ENCODE measurements at places on chromosomes 6 and 20.

DNA sequence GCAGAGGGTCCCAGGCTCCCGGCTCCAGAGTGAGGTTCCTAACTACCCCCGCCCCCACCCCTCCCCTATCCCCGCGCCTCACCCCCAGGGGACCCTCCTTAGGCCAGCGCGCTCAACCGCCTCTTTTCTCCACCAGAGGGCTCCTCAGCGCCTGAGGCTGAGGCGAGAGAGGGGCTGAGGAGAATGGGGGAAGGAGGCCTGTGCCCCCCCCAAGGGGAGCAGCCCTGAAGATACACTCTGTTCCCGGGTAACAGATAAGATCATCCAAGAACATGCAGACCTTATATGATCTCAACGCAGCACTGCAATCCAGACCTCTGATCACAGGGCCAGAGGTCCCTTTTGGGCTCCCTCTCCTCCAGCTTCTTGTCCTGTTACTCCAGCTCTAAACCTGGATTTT is 43.3 kb upstream of the MRPS10 start:
- DNase-seq = peak; percentile 33

- no peak for DNase-seq
These were observed 102.7 kb downstream of the AGPAT4 start for GRCh38 chr6:161171207-161171606.

DNA sequence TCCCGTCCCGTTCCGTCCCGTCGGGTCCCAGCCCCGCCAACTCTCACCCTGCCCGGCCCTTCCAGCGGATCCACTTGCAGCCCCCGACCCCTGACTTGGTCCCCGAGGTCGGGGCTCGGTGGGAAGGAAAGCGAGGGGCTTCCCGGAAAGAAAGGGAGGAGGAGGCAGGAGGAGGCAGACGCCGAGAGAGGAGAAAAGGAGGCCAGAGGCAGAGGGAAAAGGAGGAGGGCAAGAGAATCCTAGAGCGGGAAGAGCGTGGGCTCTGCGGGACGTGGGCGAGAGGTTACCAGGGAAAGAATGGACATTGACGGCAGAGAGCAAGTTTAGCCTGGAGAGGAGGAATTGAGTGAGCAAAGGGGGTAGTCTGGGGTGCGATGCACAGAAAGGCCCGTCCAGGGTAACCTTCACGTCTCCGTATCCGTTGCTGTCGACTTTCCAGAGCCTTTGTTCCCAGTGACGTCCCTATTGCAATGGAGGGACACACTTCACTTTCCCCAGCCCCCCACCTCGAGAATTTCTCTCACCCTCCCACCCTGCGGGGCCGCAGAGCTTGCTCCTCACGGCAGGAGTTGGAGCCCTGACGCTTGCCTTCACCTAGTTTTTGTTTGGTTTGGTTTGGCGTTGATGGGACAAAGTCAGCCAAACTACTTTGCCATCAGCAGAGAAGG is 477 bp upstream of the MOXD1 start:
- no peak for DNase-seq

DNA sequence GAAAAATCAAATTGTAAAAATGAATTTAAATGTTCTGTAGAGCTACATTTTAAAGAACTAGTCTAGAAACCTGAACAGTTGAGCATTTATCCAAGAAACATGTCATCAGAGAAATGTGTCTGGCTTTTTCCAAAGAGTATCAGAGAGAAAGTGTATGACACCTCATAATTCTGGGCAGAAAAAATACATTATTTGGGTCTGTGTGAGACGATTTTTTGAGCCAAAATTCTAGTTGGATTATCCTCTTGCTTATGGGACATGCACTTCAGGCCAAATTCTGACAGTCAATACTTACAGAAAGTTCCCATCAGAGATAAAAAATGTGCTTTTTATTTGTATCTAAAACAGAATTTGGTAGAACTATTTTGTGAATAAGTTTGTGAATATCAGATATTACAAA is 1242.7 kb downstream of the EPHA7 start:
- no peak for DNase-seq

DNA sequence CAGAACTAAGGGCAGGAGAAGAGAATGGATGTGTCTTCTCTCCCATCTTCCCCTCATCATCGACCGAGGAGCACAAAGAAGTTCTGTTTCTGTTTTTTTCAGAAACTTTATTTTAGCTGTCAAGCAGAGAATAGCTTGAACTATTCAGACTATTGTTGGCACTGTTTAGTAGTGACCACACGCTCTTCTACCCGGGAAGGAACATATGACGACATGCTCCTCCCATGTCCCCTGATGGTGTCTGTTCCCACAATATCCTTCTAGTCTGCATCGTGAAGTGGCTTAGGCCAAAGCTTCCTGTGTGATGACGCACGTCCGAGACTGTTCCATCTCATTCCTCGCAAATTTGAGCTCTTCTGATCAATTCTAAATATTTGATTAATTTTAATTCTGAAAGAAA is 27.2 kb upstream of the KIF25 start:
- no peak for DNase-seq

DNA sequence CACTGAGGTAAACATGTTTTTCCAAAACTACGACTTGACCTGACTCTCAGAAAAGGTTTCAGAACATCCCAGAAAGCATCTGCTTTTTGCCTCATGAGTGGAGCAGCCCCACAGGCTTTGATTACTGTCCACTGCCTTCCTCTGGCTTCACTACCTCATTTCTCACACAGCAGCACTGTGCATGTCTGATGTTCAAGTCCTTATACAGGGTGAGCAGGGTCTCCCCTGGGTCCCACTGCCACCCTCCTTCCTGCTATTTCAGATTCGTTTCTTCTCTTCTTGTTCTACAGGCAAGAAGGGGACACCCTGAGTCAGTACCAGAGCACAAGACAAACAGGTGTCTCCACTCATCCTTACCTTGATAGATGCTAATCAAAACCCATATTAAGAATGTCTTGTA is 64.7 kb upstream of the NFATC2 start:
- peak; percentile 18 for DNase-seq

DNA sequence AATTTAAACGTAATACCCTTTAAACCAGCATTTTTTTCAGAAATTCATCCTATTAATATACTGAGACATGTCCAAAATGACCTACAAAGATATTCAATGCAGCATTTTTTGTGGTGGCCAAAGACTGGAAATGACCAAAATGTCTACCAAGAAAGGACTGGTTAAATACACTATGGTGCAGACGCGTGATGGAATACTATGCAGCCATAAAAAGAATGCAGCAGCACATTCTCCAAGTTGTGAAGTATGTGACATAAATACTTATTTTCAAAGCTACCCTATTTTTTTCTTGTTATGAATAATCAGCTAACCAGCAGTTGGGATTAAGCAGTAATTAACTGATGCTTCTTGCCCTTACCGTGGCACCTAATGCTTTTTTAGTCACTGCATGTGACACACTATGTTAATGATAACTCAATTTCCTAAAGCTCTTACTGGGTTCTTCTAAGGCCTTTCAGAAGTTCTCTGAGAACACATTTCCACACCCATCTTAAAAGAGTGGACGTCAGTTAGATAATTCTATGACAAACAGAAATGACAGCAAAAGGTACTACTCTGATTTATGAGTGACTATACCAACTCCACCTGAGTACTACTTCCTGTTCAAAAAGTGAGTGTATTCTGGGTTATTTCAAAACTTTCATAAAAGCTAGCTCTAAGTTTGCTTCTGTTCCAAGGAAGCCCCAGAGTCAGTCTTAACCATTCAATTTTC is 24.9 kb downstream of the TTI1 start:
- DNase-seq = peak; percentile 34

DNA sequence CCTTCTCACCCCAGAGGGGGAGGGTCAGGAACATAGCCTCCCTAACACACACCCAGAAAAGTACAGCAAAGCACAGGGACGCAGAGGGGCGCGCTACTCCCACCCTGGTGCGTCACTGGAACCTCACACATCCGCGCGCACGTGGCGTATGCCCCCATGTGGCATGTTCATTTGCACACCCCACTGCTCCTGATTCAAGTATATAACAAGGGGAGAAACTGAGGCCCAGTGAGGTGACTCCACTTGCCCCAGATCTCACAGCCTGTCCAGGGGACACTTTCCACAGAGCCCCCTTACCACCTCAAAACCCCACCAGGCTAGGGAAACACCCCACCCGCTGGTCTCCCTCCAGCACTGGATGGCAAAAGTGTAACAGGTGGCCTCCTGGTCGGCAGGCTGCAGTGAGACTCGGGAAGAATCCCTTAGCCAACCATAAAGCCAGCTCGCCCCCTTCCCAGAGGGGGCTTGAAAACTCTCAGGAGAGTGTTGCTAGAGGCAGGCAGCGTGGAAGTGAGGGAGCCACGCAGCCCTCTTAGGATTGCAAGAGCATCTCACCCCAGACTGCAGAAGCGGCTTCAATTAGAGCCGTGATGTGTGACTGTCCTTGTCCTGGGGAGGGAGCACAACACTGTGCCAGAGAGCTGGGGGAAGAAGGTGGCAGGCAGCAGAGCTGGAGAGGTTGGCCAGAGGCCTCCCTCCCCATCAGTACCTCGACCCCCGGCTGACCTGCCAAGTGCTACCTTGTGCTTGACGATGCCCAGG is at the start of gene GRM4:
TSS of gene GRM4 (minus strand) at position 67 of the 762 bp plus-strand sequence. CDS start 12,591 bp downstream, outside the sequence.
- no peak for DNase-seq

- no peak for DNase-seq
These were observed 305.5 kb downstream of the QKI start for GRCh38 chr6:163720005-163720404.

DNA sequence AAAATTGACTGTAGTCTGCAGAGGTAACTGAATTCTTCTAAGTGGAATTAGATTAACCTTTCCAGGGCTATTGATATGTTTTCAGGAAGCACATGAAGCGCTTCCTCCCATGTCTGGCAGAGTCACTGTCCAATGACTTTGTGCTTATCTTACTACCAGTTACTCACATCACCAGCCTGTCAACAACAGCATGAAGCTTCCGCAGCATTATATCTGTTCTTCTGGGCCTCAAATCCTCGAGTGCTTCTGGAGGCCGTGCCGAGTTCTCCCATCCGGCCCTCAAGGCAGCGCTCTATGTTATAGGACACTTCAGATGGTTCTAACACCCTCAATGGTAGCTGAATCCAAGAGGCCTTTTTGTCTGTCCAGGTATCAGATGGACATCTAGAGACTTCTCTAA is 33.2 kb downstream of the PSMG4 start:
- DNase-seq = no peak

DNA sequence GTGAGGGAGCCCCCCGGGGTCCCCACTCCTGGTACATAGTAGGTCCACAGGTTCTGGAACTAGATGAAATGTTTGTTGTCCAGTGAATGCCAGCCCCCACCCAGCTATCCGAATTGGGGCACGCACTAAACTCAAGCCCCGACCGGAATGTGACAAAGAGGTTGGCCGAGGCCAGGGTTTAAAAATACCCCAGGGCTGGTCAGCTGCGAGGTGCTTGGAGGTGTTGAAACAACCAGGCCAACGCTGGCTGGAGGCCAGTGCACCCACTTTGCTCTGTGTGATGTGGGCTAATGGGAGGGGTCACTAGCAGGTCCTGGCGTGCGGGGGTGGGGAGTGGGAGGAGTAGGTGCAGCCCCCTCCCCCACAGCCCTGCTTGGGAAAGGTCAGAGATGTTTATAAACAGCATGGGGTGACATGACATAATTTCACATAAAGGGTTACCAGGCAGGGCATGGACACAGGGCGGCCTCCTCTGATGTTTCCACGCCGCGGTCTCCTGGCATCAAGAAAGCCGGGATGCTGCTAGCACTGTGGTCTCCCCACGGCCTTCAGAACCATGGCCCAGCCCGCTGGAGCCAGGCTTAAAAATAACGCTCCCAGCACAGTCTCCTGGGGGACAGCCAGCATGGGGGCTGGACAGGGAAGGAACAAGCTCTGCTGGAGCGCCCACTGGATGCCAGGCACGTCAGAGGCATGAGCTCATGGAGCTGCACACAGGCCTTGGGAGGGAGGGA is 111.2 kb upstream of the PTPN1 start:
- no peak for DNase-seq

GRCh38 chr6:114024746-114025145 is 53.8 kb upstream of the HDAC2 start:
- no peak for DNase-seq

GRCh38 chr6:20096536-20096935 is 115.7 kb downstream of the MBOAT1 start:
- DNase-seq = no peak

DNA sequence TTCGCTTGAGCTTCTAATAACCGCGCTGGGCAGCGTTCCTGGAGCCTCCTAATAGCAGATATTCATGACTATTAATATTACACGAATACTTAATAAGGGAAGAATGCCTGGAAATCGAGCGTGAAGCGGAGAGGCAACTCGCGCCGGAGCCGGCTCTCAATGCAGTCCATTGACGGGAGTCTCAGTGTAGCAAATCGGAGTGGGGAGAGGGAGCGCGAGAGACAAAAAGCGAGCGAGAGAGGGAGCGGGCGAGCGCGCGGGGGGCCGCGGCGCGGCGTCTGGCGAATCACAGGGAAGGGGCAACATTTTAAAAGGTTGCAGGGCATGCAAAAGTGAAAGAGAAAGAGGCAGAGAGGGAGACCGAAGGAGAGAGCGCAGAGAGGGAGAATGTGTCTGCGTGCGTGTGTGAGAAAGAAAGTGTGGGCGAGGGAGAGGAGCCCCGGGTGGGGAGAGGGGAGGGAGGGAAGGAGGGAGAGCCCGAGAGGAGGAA is 2.9 kb downstream of the TFAP2A start:
- peak; percentile 56 for DNase-seq

DNA sequence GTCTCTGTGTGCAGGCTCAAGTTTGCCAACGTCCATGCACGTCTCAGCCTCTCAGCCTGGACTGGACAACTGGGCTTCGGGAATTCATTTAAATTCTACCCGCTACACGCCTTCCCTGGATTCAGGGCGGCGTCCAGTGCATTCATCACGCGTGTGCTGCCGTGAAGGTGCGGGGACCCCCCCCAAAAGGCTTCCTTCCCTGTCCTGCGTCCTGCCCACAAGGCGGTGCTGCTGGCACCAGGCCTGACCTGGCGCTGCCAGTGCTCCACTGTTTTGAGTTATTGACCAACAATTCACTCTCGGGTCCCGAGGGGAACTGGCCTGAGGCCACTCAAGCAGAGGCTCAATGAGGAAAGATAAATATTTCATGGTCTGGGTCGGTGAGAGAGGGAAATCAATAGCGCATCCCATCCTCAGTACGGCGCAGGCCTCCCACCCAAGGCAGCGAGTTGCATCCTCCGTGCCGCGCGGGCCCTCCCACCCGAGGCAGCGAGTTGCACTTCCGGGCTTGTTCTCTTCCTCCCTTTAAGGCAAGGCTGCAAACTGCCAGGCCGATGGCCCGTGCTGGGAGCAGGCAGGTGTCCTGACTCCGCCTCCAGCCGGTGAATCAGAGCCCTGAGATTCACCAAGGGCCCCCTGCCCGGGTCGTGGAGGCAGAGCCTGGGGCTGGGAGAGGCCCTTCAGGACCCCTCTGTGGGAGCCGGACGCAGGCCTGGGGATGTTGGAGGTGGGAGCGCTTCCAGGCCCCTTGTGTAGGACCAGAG is 22.8 kb upstream of the BHLHE23 start:
- DNase-seq = no peak

DNA sequence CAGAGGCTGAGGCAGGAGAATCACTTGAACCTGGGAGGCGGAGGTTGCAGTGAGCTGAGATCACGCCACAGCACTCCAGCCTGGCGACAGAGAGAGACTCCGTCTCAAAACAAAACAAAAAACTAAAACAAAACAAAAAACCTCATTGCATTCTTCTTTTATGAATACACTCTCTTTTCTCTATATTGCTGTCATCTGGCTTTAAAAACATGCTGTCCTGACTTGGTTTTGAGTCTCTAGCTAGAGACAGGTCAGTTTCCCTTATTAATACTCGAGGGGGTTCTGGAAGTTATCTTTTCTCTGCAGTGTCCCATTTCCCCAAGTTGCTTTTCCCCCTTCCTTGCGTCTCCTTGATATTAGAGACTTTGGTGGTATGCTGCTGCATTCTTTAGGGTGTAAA is 50.9 kb downstream of the RIOK1 start:
- no peak for DNase-seq

All from activated CD4-positive, alpha-beta T cell treated with anti-CD3 and anti-CD28 coated beads, Interleukin-10, Interleukin-2, amounts not matched to agents 100 ng/mL and 50 ng/mL, durations not matched to agents 16 hours and 8 hours (primary cell).